Stimulated activated CD8-positive, alpha-beta memory T cell treated with anti-CD3 and anti-CD28 coated beads, Interleukin-15, amount 100 ng/mL, for 1 hour (primary cell): ENCODE measurements at places on chromosomes 7 and 10.

DNA sequence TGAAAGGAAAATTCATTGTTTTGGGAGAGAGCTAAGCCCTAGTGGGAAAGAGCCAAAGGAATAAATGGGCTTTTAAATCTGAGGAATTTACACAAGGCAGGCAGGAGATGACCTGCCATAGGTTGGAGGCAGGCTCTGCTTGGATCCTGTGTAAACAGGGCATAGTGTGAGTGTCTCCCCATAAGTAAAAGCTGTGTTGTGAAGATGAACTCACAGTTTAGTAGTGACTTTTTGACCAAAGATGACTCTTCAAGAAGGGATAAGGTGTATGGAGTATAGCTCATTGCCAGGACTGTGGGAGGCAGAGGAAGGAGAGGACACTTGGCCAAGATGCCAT, 63.2 kb downstream of the KAT6B start:
- no peak for DNase-seq

DNA sequence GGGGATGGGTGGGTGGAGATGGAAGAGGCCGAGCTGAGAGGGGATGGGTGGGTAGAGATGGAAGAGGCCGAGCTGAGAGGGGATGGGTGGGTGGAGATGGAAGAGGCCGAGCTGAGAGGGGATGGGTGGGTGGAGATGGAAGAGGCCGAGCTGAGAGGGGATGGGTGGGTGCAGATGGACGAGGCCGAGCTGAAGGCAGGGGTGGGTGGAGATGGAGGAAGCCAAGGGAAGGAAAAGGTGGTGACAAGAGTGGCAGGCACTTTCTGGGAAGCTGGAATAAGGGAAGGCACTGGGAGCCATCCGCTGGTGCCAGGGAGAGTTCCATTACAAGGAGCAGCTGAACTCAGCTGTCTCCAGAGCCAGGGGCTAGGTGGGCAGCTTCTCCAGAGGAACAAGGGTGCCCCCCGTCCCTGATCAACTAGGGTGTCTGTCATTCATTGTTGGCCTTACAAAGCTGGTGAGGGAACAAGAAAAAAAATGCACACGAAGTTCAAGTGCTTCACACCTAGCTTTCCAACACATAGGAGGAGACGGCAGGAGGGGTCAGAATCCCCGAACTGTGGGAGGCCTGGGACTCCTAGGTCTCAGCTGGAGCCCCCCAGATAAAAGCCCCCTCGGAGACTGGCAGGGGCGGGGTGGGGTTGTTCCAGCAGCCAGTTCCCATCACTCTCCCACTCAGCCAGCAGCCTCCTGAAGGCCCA, 62.4 kb downstream of the PROSER2 start:
- DNase-seq: no peak

- no peak for DNase-seq
Observed at GRCh38 chr7:121372376-121373010, 23.6 kb downstream of the FAM3C start.

DNA sequence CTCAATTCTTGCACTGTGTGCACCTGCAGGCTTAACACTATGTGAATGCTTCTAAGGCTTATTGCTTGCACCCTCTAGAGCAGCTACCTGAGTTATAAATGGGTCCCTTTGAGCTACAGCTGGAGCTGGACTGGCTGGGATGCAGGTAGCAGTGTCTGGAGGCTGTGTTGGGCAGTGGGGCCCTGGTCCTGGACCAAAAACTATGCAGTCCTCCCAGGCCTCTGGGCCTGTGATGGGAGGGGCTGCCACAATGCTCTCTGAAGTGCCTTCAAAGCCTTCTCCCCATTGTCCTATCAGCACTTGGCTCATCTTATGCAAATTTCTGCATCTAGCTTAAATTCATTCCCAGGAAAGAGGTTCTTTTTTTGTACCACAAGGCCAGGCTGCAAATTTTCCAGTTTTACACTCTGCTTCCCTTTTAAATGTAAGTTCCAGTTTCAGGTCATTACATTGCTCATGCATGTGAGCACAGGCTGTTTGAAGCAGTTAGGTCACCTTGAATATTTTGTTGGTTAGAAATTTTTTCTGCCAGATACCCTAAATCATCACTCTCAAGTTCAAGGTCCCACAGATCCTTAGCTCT, 26.0 kb downstream of the KBTBD2 start:
- no peak for DNase-seq

GRCh38 chr10:79074732-79075131, 6.0 kb downstream of the ZMIZ1 start:
- DNase-seq: no peak

DNA sequence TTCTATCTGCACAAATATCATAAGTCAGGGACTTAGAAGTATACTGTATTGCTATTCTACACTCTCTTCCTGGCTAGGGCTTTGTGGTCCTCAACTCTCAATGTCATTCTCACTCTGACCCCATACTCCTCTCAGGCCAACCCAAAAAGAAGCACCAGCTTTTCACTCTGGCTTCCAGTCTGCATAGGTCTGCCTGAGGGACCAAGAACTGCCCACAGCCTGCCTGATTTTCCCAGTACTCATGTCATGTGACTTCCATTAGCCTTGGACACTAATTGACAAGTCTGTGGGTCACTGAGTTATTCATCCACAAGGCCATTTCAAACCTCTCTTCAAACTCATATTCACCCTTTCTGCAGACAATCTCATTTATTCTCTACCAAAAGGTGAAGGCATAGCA, 19.8 kb downstream of the PMPCB start:
- no peak for DNase-seq

- no peak for DNase-seq
Observed at GRCh38 chr10:130878131-130878530, 433.4 kb downstream of the TCERG1L start.
